ENCODE measurements at places on chromosomes 7 and 10. TPM values are rescaled to one million over a fixed set of nuclear protein-coding genes. Genes with fewer than 3 reads are reported as not detected.

Gene NPSR1
- not detected for total RNA-seq

Gene FEZF1
- not detected for total RNA-seq

Gene THNSL1
- total RNA-seq, result 3.2 TPM

Gene PON1
- not detected for total RNA-seq

Gene OR2F1
- total RNA-seq, result 0.72 TPM

Gene KCND2
- total RNA-seq, result 9.4 TPM

Gene LRRD1
- total RNA-seq, result 0.29 TPM

Gene VSTM4
- total RNA-seq, result 14.1 TPM

Gene CLCN1
- under 0.01 TPM for total RNA-seq

Gene TEX36
- not detected for total RNA-seq

Gene PNLIP
- not detected for total RNA-seq

Gene CNNM1
- total RNA-seq, result 0.36 TPM

Gene TAF3
- 2.2 TPM for total RNA-seq

Gene IFIT1B
- not detected for total RNA-seq

Gene GIMAP6
- total RNA-seq, result 0.36 TPM

Gene CALHM3
- not detected for total RNA-seq

Gene FGL2
- under 0.01 TPM for total RNA-seq

Gene TCTN3
- 34.4 TPM for total RNA-seq

Gene NOS3
- not detected for total RNA-seq

Gene VWA2
- under 0.01 TPM for total RNA-seq

Gene ALOX5
- not detected for total RNA-seq

Gene BEND7
- total RNA-seq, result 9.0 TPM

Gene AMPH
- 4.4 TPM for total RNA-seq

Gene AKR1C2
- 46.0 TPM for total RNA-seq

Gene HTR5A
- not detected for total RNA-seq

Gene C10orf62
- total RNA-seq, result 0.36 TPM

Gene SEC31B
- total RNA-seq, result 5.3 TPM

Gene PPIF
- total RNA-seq, result 39.1 TPM

Gene GLRX3
- total RNA-seq, result 74.9 TPM

Gene NAT16
- not detected for total RNA-seq

Gene CYP3A4
- not detected for total RNA-seq

Measured in osteoblast (primary cell).